T1000 (cell line): ENCODE measurements at places on chromosomes 16 and 17.

DNA sequence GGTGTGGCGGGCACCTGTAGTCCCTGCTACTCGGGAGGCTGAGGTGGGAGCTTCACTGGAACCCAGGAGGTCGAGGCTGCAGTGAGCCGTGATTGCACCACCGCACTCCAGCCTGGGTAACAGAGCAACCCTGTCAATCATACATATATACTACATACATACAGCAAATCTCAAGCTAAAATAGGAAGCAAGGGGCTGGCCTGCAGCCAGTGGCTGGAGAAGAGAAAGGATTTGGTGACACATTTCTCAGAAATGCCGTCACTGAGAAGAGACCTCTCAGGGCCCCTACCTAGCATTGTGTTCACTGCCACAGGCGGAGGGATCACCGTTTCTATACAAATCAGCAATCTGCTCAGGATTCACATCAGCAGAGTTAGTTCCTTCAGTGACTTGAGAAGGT, 16.9 kb downstream of the NARF start:
- no peak for DNase-seq

- no peak for DNase-seq
These were observed 20.0 kb downstream of the BAIAP2 start for GRCh38 chr17:81054881-81055370.

GRCh38 chr16:30185683-30186421, 2.5 kb downstream of the CORO1A start:
- DNase-seq: no peak

DNA sequence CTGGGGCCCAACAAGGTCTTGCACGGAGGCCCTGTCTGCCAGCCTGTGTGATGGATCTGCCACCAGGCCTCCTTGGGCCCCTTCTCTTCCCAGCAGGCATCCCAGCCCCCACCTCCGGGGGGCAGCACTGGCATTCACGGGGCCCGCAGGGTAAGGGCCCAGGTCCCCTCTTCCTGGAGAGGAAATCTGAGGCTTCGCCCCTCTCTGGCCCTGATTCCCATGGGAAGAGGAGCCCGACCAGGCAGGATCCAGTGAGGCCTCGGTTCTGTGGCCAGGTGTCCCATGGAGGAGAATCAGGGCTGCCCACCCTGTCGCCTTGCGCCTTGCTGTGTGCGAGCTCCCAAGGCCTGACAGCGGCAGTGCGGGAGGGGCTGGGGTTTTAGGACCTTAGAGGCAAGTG, 48.4 kb downstream of the PDPK1 start:
- no peak for DNase-seq

DNA sequence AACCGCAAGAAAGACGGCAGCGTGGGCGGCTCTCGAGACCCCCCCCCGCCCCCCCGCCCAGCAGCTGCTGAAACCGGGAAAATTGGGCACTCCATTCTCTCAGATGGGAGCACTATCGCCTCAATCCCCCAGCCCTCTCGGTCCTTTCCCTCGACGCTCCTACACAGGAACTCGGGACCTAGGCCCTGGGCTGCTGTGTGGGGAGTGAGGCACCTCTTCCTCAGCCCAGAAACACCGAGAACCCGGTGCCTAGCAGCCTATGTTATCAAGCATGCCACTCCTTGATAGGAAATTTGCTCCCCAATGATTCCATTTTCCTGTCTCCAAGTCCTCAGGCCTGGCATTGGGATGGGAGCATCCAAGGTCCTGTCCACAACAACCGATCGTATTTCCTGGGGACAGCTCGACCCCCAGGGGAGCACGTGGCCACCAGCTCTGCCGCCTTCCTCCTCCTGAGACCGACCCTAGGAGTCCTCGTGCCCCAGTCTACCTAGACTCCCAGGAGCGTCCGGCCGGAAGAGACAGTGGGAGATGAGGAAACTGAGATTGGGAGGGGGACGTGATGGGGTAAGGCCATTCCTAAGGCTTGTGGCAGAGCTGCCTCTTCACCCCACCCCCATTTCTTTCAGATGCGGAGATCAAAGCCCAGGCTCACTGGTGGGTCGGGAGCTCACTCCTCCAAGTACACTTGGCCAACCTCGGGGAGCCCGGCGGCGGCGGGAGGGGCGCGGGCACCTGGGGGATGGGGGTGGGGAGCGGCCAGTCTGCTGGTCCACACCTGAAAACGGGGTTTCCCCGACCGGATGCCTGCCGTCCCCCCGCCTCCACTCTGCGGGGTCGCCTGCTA, 17.5 kb upstream of the CBX8 start:
- no peak for DNase-seq

DNA sequence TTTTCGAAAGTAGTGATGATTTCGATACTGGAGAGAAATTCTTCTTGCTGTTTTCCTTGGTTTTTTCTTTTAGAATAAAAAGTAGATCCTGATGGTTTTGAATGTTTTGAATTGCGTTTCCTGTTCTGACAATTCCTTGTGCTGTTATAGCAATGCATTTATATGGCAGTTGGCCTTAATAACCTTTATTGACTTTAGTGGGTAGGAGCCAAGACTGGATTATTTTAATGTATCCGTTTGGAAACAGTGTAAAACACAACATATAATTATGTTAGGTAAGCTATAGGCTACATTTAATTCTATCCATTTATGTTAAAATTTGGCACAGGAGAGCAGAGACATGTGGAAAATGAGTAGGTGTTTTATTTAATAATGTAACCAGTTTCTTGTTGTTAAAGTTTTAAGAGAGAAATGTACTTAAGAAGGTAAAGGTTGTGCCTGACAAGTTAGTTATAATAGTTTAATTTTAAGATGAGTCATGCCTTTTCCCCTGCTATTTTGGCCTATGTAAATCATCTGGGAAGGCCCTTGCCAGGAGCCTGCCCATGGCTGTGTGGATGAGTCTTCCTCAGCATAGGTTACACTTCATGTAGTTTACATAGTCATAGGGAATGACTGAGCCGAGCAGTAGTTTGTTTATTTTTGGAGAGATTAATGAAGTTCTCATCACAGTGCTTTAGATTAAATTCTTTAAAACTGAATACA, 189.9 kb downstream of the FTO start:
- no peak for DNase-seq

DNA sequence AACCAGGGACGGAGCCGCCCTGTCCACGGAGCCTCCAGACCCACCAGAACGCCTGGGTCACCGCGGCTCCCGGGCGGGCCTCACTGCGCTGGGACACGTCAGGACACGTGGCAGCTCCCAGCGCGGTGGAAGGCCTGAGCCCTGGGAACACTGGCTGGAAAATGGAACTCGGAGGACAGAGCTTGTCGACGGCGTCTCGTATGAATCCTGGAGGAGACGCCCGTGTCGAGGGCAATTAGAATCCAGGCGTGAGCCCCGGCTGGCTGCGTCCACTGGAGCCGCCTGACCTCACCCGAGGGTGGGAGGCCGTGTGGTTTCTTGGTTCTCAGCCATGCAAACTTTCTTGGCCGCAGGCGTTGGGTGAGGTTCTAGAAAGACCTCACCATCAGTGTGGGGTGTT, 173.9 kb downstream of the LAT start:
- DNase-seq: no peak
